ENCODE measurements at places on chromosomes 1 and 21.
A peak's percentile ranks its signal among the peaks of the same experiment; 100 is the strongest.

DNA sequence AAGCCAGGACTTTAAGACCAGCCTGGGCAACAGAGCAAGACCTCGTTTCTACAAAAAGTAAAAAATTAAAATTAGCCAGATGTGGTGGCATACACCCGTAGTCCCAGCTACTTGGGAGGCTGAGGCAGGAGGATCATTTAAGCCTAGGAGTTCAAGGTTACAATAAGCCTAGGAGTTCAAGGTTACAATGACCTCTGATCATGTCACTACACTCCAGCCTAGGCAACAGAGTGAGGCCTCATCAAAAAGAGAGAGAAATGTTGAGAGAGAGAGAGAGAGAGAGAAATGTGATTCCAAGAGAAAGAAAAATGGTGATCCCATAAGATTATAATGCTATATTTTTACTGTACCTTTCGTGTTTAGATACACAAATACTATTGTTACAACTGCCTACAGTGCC, 60.2 kb downstream of the PACC1 start:
- no peak for DNase-seq

- no peak for DNase-seq
Measured at GRCh38 chr1:112513112-112513870, 4.5 kb downstream of the WNT2B start.

DNA sequence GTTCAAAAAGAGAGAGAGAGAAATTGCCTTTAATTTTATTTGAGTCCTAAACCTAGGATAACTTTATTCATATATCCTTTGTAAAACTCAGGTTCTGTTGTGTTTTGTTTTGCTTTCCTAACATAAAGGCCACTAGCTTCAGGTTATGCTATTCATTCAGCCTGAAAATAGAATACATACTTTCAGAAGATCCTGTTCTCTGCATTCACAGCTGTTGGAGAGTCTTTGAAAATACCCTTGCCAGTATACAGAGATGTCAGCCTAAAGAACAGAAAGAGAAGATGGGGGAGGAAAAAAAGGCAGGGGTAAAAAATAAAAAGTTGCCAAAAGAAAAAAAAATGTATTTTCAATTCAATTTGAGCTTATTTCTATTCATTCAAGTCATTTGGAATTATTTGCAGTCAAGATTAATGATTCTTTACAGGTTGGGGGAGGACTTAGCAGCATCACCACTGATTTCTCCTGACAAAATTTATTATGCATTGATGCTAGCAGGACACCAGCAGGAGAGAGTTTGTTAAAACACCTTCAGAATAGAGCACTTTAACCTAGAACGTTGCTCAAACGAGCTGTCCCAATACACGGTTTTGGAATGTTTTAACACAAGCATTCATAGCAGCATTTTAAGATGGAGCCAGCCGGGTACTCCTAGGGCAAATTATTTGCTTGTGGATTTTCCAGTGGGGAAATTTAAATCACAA, 318.5 kb downstream of the NTNG1 start:
- DNase-seq, result no peak

GRCh38 chr1:162357681-162358266, 18.9 kb downstream of the SPATA46 start:
- peak; percentile 10 for DNase-seq

DNA sequence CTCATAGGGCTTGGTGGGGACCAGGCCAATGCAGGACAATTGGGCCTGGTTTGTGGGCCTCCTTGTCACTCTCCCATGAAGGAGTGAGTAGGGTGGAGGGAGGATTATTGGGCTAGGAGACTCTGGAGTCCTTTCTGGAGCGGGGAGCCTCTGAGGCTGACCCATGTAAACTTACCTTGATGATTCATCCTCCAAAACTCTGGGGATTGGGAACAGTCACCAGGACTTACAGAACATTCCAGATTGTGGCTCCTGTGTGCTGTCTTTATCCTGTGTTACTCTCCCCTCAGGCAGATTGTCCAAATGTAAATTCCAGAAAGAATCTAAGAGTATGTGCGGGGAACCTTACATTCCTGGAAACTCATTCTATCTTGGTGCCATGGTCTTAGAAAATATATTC, 197.6 kb downstream of the CAMTA1 start:
- no peak for DNase-seq
